ENCODE measurements at places on chromosomes 12 and 14.

GRCh38 chr14:105554022-105554421 lies 27.6 kb downstream of the TMEM121 start:
- no peak for DNase-seq

DNA sequence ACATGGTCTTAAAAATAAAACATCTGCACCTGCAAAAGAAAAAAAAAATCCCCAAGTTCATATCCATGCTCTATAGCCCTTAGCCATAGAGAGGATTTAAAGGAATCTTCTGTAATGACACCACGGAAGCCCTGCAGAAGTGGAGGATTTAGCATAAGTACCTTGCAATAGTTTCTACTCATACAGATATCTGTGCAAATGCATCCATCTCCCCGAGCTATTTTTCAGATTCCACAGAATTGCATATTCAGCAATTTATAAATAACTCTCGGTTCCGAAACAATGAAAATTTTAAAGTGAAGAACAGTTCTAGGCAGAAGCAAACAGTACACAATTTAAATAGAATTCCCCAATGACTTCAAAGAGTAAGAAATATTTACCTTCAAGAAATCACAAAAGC lies 424 bp downstream of the IGF1 start:
- no peak for DNase-seq

DNA sequence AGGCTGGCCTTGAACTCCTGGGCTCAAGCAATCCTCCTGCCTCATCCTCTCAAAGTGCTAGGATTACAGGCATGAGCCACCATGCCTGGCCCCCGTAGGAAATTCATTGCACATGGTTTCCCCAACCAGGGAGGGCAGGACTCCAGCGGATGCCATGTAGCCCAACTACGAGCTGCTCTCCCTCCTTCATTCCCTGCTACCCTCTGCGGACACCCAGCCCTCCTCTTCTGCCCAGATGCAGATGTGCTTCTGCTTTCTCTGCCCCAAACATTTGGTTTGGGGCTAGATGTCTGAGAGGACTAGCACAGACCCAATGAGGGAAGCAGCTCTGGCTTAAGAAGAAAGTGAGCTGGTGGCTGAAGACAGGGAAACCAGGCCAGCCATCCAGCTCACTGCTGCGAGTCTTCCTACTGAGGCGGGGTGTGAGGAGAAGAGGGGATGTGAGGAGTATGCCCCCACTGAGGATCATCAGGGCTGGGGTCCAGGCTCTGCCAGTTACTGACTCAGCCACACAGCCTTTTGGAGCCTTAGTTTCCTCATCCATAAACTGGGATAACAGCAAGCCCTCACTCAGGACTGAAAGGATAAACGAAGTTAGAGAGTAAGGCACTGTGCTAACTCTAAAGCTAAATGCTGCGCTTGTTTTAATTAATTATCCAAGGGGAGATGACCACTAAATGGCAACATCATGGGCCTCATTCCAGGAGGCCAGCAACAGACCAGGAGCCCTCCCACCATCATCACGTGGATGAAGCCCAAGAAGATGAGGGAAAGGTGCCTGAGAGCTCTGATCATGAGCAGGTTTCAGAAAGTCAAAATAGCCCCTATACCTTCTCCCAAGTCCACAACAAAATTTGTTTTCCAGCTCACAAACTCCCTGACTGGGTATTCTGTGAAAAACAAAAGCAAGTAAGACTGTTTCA lies 10.9 kb downstream of the CTDSP2 start:
- no peak for DNase-seq

DNA sequence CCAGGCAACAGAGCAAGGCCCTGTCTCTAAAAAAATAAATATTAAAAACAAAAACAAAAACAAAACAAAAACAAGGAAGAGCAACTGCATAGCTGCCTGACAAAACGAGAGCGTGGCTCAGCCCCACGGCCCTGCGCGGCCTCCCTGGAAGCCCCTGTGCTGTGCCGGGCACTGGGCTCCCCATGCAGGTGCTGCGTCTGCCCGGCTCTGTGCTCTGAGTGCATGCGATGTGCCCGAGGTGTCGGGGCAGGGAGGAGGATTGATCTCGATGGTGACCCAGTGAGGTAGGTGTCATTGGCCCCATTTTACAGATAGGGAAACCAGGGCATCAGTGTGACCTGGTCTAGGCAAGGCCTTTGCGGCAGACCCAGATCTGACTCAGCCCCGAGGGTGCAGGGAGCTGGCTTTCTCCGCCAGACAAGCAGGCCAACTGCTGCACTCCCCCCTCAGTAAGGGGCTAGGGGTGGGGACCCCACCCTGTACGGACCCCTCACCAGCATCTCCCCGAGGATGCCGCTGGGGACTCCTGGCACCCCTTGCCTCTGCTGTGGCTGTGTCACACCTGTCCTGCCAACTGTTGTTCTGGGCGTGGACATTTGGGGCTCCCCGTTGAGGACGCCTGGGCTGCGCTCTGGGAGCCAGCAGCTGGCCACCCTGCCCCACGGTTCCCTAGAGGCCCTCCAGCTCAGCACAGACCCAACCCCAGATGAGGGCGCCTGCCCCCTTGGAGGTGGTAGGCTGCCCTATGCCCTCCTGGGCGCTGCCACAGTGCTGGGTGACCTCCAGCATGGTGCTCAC lies 15.3 kb downstream of the GPR132 start:
- peak; percentile 55 for DNase-seq

GRCh38 chr14:50797250-50798047 lies 33.5 kb downstream of the NIN start:
- no peak for DNase-seq
